ENCODE measurements at places on chromosomes 16 and 17.

DNA sequence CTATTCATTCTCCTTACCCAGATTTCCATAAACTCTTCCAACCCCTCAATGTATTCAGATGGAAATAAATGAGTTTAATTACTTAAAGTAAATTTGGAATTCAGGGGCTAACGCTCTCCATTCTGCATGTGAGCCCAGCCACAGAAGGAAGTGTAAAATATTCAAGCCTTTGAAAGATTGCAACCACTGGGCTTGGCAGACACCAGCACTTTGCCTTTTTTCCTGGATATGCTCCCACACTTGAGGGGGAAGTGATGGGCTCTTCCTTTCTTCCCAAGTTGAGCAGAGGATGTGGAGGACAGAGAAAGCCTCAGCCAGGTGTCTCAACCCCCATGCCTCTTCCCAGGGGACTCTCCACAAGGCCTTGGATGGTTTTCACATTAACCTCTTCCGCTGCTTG is 825.1 kb upstream of the EEF2KMT start:
- no peak for DNase-seq

DNA sequence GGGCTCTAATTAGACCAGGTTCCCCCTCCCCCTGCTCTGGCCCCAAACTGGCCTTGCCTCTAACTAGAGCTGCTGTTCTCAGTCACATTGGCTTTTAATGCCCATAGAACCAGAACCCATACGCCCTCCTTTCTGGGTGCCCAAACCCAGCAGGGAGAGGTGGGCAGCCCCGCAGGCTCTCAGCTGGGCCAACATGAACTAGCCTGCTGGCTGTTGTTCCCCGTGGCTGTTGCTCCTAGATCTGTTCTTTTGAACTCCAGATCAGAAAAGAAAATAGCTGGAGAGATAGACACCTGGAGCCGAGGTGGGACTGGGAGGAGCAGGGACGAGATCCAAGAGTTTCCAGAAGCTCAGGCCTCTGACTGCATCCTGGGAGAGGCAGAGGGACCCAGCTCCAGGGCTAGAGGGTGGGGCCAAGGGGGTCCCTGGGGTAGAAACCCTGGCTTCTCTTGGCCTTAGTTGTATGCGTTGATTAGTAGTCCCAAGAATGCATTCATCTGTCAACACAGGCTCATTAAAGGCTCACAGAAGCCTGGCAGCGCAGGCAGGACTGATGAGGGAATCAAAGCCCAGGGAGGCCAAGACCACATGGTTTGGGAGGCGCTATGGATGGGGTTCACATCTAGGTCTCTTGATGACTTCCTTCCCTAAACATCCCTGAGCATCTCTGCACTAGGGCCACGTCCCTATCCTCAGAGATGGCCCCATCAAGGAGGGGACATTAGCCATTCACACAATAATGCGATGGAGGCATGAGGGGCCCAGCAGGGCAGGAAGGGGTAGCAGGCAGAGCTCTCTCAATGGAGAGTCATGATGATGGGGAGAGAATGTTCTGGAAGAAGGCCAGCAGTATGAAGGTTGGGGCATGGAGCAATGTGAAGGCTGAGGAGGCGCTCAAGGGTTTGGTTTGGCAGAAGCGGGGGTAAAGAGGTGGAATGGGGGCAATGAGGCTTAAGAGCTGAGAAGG is 1.3 kb upstream of the CPSF4L start:
- no peak for DNase-seq

DNA sequence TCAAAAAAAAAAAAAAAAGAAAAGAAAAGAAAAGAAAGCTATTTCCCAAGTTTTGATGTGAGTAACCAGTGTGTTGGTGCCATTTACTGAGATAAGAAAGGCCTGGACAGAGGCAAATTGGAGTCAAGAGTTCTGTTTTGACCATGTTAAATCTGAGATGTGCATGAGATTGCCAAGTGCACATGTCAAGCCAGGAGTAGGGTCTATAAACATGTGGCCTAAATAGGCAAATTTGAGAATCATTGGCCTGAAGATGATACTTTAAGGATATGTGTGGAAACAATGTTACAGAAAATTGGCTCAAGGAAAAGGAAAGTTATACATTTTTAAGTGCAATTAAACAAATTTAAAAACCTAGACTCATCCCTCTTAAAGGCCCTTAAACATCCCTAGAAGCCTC is 15.3 kb upstream of the SMG1 start:
- DNase-seq = no peak

- DNase-seq = no peak
Measured at GRCh38 chr17:70535986-70536385, 366.7 kb downstream of the KCNJ2 start.

- no peak for DNase-seq
Measured at GRCh38 chr17:4232168-4232813, 31.5 kb downstream of the ANKFY1 start.

DNA sequence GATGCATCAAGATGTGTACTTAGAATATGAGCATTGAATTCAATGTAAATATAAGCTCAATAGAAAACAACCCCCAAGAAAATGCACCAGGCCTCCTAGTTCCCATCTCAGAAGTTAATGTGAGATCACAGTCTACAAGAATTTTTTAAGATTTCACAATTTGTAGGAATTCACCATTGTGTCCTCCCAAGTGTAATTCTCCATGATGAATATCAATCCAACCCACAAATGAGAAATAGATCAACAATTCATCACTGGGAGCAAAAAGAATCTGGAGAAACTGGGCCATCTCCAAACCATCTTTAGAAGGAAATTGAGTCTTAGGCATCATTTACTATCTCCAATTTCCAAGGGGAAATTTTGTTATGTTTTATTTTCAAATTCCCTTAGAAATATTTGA is 310.5 kb upstream of the GOT2 start:
- DNase-seq = no peak

GRCh38 chr16:87067836-87068761 is 249.1 kb downstream of the C16orf95 start:
- DNase-seq = no peak

DNA sequence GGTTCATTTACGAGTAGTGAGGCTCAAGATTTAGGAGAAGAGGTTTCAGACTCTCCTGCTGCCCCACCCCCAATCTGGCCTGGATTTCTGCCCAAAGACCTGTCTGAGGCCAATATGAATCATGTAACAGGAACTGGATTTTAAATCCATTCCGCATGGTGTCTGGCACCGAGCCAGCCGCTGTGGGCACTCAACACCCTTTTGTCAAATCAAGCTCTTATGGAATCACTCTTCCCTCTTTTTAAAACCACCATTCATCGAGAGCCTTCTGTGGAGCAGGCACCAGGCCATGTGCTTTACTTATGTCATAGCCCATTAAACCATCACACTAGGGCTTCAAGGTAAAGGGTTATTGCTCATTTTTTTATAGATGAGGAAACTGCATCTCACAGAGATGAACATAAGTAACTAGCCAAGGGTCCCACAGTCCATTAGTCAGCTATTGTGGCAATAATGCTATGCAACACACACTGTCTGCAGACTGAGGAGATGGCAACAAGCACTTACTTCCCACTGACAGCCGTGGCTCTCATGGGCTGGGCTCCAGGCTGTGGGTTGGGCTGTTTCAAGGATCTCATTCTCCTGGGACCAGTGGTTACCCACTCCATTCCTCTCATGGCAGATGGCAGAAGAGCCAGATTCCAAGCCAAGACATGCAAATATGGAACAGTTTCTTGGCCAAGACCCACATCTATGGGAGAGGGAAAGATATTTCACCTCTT is 93.6 kb downstream of the WSCD1 start:
- no peak for DNase-seq

DNA sequence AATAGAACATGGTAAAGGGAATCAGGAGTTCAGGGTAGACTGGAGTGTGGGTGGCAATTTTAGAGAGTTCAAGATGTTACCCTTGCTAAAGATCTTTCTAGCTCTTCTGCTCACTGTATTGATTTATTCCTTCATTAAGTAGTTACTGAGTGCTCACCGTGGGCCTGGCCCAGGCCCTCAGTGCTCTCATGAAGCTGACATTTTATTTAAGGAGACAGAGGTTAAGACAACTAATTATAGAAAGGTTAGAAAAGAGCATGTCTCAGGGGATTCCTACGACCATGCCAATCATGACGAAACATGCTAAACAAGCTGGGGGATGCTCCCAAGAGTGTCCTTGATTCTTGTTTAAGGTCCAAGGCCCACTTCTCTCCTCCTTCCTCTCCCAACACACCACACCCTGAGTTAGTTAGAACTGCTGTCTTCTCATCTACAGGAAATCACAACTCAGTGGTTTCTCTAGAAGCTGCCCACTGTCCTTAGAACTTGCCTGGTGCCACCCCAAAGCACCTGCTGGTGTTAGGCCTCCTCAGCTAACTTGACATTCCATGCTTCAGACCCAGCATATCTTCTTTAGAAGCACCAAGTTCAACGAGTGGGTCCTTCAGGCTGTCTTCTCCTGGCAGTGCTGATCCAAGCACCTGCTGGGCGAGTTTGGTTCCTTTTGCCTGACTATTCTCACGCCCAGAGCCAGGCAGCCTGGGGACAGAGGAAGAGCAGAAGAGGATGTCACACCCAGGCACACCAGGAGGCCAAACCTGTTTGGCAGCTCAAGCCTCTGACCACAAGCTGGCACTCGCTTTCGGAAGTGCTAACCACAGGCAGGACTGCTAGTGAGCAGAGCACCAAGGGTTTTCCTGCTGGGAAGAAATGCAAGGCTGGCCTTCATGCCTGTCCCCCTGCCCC is 79.0 kb downstream of the GAS7 start:
- DNase-seq = no peak

DNA sequence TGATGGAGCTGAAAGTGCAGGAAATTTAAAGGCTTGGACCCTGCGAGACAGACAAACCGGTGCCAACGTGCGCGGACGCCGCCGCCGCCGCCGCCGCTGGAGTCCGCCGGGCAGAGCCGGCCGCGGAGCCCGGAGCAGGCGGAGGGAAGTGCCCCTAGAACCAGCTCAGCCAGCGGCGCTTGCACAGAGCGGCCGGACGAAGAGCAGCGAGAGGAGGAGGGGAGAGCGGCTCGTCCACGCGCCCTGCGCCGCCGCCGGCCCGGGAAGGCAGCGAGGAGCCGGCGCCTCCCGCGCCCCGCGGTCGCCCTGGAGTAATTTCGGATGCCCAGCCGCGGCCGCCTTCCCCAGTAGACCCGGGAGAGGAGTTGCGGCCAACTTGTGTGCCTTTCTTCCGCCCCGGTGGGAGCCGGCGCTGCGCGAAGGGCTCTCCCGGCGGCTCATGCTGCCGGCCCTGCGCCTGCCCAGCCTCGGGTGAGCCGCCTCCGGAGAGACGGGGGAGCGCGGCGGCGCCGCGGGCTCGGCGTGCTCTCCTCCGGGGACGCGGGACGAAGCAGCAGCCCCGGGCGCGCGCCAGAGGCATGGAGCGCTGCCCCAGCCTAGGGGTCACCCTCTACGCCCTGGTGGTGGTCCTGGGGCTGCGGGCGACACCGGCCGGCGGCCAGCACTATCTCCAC is at the start of gene NOG:
NOG (plus strand) TSS at position 54 of the 674 bp plus-strand sequence; CDS start at position 579, 525 bp downstream.
- no peak for DNase-seq

DNA sequence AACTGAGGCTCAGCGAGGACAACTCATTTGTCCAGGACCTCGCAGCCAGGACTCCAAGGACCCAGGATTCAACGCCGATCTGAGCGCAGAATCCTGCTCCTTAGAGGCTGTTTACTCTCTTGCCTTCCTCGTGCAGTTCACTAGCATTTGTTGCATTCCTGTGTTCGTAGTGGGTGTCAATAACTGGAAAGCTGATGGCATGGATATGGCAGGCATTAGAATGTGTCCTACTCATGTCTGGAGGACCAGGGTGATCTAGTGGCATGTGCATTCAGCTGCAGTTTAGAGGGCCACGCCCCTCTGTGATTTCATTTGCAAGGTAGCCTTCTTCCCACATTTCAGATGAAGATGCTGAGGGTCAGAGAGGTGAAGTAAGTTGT is 510 bp downstream of the CRISPLD2 start:
- no peak for DNase-seq

DNA sequence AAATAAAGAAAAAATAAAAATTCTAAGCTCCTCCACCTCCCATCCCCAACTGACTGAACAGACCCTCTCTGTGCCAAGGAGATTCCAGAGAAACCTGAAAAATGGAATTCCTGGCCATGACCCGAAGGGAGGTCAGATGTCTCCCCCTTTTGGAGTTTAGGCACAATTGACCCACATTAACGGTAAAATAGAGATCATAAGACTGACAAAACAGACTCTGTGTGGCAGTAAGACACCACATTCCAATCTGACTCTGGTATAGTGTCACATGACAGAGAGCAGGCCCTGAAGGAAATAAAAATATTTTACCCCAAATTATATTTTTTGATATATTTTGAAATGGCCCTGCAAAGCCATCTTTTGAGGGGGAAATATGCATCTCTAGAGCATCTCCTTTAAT is 115.1 kb upstream of the ZKSCAN2 start:
- no peak for DNase-seq

- no peak for DNase-seq
Measured at GRCh38 chr17:80395402-80396151, 19.4 kb upstream of the ENDOV start.
